Hematopoietic multipotent progenitor cell (in vitro differentiated cells): ENCODE measurements at places on chromosomes 5 and 9.

DNA sequence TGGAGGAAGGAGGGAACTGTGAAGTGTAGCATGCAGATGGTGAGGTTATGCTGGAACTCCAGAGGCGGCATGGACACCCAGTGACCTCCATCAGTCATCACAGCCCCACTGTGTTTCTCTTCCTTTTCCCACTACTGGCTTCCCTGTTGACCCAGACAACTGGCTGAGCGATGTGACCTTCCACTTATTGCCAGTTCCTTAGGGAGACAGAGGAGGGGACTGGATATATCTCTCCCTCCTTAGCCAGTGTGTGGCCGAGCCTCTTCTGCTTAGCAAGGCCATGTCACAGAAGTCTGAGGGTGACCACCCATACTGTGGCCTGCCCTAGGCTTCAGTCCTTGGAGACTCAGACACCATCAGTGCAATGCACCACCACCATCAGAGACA is 3.0 kb upstream of the PHYKPL start:
- no peak for DNase-seq

- no peak for DNase-seq
Measured at GRCh38 chr9:38057416-38058195, 11.4 kb downstream of the SHB start.

- no peak for DNase-seq
Measured at GRCh38 chr9:74666625-74667316, 169.6 kb downstream of the RORB start.

GRCh38 chr5:115817386-115817785 is 927 bp upstream of the CDO1 start:
- DNase-seq = no peak

DNA sequence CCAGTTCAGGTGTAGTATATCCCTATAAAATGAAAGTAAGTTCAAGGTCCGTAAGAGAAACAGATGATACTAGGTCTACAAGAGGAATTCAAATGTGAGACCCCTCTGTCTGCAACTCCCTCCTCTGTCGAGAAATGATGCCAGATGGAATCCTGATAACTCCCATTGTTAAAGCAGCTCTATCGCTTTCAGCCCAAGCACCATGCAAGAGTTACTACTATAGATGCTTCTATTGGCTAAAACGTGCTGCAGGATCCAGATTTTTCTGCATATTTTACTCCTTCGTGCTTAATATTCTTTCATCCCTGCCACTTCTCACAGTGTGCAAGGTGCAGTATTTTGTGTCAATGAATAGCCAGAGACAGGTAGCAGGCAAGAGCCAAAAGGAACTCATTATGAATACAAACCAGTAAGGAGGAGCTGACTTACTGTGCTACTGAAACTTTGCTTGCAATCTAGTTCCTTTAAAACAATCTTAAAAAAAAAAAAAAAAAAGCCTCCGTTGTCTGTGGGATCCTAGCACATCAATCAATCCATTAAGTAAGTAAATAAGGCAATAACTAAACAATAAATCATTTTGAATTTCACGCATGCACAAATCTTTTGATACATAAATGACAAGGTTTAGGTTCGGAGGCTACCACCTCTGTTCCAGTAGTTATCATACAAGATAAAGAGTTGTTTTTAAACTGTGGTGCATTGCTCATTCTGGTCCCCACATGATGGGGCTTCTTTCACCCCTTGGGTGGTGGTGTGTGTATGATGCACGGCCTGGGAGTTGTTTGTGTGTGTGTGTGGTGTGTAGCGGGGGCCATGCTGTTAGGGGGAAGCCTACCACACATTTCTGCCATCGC is 151.1 kb upstream of the MPDZ start:
- no peak for DNase-seq

GRCh38 chr5:155689406-155689805 is 637.6 kb upstream of the SGCD start:
- DNase-seq = no peak

DNA sequence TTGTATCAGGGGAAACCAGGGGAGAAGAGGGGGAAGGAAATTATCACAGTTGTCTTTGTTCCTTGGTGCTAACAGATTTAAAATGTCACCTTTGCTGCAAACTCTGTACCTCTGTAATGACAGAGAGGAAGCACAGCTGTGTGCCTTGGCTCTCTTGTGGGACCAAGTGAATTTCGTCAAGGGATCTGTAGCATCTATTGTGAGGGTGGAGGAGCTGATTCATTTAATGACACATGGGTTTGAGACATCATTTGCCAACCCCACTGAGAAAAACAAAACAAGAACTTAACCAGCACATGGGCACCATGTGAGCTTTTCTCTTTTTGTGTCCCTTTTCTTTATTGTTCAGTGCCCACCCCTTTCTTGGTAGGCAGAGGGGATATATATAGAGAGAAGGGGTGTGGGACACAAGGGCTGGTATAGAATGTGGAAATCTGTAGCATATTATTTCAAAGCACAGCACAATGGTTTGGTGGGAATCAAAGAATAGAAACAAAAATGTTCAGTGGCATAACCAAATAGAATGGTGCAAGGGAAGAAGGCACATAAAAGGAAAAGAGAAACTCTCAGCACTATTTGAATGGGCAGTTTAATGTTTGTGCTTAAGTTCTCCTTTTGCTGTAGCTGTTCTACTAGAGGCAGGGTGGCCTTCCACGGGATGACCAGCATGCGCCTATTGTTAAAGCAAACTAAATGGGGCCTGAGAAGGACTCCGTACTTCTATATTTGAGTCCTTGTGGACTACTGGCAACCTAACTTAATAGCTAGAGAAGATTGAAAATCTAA is 63.3 kb downstream of the LIX1 start:
- no peak for DNase-seq

- DNase-seq = no peak
Measured at GRCh38 chr9:116812231-116813030, 125.3 kb downstream of the TRIM32 start.

GRCh38 chr5:144548936-144549335 is 378.3 kb downstream of the KCTD16 start:
- no peak for DNase-seq

- no peak for DNase-seq
Measured at GRCh38 chr9:78278801-78279200, 18.1 kb upstream of the PSAT1 start.

DNA sequence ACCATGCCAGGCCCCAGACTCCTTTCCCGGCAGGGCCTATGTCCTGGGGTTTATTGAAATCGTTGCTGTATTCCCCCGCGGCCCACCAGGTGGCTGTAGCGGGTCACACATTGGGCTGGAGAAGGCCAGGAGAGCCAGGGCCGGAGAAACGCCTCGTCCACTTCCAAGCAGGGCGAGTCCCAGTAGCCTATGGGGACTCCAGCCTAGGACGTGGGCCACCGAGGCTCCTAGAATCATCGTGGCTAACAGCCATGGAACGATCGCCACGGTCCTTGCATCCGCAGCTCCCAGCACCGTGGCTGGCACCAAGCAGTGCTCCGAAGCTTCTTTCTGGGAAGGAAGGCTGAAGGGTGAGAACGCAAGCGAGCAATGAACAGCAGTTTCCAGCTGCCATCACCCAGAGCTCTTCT is 87.7 kb downstream of the ENTREP1 start:
- DNase-seq = peak; percentile 40
